ENCODE measurements at places on chromosomes 4 and X. TPM values are rescaled to one million over a fixed set of nuclear protein-coding genes. Genes with fewer than 3 reads are reported as not detected.

DNA sequence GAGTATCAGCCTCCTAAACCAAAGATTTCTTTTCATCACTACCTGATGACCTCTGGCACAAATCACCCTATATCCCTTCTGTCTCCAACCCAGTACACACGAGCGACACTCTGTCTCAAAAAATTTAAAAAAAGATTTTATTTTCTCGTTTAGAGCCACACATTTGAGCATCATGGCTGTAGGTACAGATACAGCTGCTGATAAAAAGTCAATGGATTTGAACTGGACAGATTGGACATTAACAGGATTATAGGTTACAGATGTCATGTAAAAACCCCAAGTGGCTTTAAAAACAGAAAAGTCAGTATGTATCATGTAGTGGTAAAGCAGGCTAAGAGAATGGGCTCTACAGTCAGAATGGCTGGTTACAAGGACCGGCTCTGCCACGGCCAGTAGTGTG is 171.1 kb downstream of the SCFD2 start:
- DNase-seq = no peak

DNA sequence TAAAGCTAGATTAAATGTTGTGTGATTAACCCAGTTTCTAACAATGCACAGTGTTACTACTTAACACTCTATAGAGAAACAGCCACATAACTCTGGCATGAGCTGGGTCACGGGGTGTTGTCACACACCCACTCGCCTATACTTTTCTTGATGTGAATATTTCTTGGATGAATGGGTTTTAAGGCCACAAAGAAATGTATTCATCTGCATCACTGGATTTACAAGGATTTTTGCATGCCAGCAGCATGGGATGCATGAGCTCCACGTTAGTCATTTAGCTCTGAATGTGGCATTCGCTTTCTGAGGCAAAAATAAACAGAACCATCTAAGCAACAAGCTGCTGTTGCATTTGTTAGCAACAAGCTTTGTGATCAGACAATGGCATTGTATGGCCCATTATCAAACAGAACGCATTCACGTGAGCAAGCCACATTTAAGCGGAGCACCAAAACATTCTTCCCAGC is 89.7 kb downstream of the LRP2BP start:
- DNase-seq = no peak

- DNase-seq = no peak
These were observed 11.7 kb upstream of the FAT4 start for GRCh38 chr4:125303058-125303457.

The SCML2 gene
- total RNA-seq = 0.22 TPM

DNA sequence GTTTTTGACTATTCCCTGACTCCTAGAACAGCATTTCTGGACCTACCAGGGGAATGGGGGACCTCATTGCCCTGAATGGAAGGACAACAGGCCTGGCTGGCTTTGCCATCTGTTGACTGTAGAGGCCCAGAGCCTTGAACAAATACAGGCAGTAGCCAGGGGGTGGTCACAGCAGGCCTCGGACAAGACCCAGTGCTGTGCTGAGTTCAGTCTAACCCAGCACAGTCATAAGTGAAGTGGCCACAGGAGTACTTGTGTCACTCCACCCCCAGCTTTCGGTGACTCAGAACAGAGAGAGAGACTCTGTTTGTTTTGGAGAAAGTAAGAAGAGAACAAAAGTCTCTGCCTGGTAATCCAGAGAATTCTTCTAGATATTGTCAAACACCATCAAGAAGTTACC is 310.0 kb downstream of the PRR32 start:
- no peak for DNase-seq

DNA sequence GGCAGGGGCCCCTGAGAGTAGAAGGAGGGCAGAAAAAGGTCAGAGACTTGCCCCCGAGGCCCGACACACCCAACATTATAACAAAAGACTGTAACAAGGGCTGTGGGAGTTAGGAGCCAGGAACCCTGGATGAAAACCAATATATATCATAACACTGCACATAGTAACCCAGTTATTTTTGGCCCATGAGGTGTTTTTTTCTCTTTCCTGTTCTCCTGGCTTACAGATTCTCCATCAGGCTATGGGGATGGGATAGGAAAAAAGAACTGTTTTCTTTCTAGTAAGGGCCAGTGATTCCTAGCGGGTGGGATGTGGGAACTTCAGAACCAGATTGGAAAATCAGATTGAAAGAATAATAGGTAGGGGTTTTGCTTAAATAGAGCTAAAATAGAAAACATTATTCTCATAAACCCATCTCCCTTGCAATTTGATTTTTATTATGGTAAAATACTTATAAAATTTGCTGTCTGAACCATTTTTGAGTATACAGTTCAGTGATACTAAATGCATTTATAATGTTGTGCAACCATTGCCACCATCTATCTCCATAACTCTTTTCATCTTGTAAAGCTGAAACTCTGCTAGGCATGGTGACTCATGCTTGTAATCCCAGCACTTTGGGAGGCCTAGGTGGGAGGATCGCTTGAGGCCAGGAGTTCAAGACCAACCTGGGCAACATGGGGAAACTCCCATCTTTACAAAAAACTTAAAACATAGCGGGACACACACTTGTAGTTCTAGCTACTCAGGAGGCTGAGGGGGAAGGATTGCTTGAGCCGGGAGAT is 33.5 kb downstream of the SNX25 start:
- DNase-seq = no peak

DNA sequence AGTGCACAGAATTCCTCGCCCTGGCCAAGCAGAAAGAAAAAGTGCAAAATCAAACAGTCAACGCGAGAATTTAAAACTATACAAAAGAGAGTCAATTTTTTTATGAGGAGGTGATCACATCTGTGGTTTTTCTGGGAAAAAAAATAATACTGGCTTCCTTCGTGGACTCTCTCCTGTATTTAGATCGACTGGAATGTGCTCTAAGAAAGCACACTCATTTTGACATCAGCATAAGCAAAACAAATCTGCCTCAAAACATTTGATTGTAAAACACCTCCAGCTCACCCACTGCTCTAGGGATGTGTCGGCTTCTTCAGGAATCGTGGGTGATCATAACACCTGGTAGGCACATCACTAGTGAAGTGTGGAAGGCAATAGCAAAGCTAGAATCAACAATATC is 417.4 kb upstream of the FAT1 start:
- no peak for DNase-seq

GRCh38 chr4:80007745-80008149 is 65.3 kb downstream of the ANTXR2 start:
- DNase-seq = no peak

GRCh38 chr4:24796620-24797019 is 1.2 kb downstream of the SOD3 start:
- DNase-seq = no peak

- DNase-seq = no peak
These were observed 144.2 kb downstream of the EDA start for GRCh38 chrX:69759921-69760625.

GRCh38 chr4:187478292-187479140 is 517.1 kb upstream of the ZFP42 start:
- no peak for DNase-seq

All from CD4-positive, CD25-positive, alpha-beta regulatory T cell (primary cell).